EH (cell line): ENCODE measurements at places on chromosomes 6 and 20.

DNA sequence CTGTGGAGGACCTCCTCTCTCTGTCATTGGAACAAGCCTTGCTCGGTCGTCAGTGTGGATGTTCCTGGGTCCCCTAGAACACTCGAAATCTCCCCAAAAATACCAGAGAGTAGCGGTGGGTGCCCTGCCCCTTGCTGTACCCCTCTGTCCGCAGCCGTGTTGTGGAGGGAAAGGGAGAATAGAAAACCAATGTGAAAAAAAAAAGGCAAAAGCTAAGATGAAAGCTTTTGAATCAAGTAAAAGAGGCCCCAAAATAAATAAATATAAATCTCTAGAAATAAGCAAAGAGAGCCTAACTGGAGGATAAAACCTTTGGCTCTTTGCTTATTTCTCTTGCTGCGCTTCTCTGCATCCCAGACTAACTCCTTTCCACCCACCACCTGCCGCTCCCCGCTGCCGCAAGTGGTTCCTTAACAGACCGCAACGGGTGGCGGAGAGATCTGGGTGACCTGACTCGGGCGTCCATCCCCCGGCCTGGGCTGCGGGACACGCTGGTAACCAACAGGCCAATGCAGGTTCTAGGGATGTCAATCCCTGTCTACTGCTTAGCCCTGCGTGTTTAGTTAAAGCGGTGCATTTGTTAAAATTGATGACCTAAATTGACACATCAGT is 110.0 kb downstream of the GPX5 start:
- DNase-seq, result no peak

DNA sequence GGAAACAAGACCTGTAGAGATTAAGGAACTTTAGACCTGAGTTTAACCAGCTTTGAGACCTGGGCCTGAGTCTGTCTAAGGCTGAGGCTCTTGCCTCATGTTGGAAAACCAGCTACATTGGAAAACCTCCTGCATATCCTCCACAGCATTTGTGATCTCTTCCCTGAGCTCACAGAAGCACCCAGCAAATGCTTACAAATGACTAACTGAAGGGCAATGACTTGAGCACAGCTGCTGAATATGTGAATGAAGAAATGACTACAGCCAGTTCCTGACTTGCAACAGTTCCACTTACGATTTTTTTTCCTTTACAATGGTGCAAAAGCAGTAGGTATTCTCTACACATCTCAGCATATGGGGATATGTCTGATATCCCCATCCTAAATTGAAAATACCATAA is 112.4 kb upstream of the RREB1 start:
- DNase-seq, result no peak

GRCh38 chr6:44661221-44662008 is 273.9 kb downstream of the CDC5L start:
- peak; percentile 98 for DNase-seq

- peak; percentile 3 for DNase-seq
Observed at GRCh38 chr6:159830501-159831372, 30.7 kb downstream of the PNLDC1 start.

DNA sequence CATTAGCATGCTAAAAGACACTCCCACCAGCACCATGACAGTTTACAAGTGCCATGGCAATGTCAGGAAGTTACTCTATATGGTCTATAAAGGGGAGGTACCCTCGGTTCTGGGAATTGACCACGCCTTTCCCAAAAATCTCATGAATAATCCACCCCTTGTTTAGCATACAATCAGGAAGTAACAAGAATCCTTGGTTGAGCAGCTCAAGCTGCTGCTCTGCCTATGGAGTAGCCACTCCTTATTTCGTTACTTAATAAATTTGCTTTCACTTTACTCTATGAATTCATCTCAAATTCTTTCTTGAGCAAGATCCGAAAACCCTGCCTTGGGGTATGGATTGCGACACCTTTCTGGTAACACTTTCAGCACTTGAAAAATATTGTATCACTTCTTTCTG is 243.0 kb downstream of the BMP2 start:
- no peak for DNase-seq

- no peak for DNase-seq
Observed at GRCh38 chr6:144882425-144882824, 597.3 kb downstream of the UTRN start.

DNA sequence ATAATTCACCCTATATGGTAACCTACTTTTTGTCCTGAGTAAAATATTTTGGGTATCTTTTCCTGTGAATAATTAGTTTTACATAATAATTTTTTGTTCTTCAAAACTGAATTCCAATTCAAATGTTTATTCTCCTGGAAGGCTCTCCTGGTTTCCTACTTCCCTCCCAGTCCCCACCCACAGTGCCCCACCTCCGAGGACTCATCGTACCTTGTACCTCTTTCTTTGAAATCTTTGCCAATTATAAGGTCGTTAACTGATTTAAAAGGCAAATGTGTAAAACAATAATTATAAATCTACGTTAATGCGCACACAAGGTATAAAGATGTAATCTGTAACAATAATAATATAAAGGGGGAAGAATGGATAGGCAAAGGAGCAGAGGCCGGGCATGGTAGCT is 40.5 kb upstream of the VEGFA start:
- no peak for DNase-seq

- no peak for DNase-seq
Observed at GRCh38 chr6:54266400-54266923, 41.8 kb upstream of the TINAG start.

DNA sequence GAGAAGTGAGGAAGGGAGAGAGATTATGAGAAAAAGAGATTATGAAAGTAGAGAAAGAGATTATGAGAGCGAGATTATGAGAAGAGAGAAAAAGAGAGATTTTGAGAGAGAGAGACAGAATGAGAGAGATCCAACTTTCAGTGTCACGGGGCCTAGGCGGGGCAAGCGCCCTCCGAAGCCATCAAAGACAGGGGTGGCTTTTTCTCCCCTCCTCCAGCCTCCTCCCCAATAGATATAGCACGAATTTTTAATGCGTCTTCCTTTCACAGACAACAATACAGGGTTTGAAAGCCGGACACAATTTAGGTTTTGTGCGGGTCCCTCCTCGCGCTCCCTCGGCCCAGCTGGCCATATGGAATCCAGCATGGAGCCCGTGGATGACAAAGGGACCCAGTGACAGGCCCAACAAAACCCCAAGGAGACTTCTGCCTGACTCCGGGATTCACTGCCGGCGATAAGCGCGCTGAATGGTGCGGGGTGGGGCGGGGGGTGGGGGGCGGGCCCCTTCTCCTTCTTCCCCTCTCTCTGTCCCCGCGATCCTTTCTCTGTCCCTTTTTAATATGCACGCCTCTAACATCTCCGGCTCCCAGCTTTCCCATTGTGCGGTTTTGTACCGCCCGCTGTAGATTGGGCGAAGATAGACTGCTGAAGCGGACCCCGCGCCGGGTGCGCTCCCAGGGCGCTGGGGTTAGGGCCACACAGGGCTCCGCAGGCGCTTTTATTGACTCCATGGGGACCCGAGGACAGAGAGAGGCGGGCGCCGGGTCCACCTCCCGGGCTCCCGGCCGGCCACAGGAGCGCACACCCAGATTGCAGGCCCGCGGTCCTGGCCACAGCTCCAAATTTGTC is 5.4 kb downstream of the NKX2-2 start:
- DNase-seq, result no peak

GRCh38 chr6:146903451-146903850 is 300.8 kb upstream of the STXBP5 start:
- DNase-seq, result no peak

- no peak for DNase-seq
Observed at GRCh38 chr6:92887871-92888270, 531.5 kb downstream of the EPHA7 start.
